Nucleus accumbens (tissue), 56 donors: ENCODE measurements at places on chromosomes 1 and 21.

GRCh38 chr1:226444901-226445300 is 37.0 kb upstream of the PARP1 start:
- no peak for DNase-seq

GRCh38 chr21:46156678-46157077 is 1.3 kb upstream of the FTCD start:
- DNase-seq: no peak

DNA sequence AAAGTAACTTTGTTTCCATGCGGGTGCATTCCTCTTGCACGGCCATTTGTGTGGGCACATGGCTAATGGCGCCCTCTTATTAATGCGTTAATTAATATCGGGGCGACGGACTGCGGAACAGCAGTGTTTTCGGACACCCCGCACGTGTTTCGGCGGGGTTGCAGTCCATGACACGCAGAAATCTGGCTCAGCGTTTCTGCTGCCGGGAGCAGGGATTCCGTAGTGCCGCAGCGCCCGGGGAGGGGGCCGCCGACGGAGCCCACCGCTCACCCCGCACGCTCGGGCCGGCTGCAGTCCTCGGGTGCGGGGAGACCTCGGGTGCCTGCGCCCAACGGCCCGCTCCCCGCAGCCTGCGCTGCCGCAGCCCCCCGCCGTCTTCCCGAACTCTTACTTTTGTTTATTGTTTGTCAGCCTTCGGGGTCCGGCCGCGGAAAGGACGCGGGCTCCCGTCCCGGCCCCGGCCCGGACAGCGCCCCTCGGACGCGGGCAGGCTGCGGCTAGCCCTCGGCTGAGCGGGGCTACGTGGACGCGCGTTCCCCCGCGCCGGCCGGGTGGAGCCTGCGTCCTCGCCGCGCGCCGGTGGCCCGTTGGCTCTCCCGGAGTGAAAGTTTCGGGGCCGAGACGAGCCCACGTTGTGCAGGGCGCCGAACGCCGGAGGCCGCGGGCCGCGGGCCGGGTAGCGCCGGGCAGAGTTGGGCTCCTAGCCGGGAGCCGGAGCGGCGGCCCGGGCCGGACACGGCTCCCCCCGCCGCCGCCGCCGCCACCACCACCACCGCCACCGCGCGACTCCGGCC is 849 bp downstream of the NFIA start:
- no peak for DNase-seq

DNA sequence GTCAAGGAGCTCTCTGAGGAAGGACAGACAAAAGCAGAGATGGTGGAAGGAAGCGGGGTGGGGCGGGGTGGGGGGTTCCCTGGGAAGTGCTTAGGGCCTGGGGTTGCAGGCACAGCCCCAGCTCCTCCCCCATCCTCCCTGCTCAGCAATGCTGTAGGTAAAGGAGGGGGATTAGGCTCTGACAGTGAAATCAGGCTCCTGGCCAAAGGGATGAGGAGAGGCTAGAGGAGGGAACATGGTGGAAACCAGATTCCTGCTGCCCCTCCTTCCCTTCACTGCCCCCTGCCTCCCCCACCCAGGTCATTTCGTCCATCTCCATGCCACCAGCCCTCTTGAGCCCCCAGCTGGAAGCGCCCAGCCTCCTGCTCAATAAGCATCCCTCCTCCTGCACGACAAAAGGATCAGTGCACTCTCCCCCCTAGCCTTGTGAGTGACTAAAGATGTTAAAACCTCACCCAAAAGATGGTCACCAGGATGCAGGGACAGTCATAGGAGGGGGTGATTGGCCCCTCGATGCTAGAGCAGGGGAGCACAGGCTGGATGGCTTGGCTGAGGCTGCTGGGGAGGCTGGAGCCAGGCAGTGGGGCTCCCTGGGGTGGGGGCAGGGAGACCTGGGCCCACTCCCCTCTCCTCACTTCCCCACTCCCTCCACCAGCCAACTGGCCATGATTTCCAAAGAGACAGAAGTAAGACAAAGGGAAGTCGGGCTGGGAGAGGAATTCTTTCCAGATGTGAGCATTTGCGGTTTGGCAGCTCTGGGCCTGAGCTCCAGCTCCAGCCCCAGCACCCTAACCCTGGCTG is 2.2 kb upstream of the CRABP2 start:
- no peak for DNase-seq

GRCh38 chr1:27807385-27807784 is 23.2 kb upstream of the PPP1R8 start:
- DNase-seq: no peak

DNA sequence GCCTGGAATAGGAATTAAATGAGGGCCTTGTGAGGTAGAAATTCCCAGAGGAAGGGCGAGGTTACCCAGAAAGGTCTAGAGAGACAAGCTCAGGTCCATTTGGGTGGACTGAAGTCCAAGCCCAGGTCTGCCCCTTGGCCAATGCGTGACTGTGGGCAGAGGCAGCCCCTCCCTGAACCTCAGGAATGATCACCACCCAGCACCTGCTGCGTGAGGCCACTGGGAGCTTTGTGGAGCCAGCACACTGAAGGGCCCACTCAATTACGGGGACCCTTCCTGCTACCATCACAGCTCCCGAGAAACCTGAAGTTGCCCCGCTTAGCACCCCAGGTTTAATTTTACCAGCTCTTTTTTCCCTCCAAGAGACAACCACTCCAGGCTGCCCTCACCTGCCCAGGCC is 6.5 kb upstream of the MATN1 start:
- no peak for DNase-seq

- no peak for DNase-seq
Measured at GRCh38 chr1:206923009-206923960, 1.5 kb upstream of the FCMR start.

GRCh38 chr1:94120570-94120901 is 412 bp downstream of the ABCA4 start:
- no peak for DNase-seq

GRCh38 chr21:31873696-31874599 is 1.1 kb downstream of the HUNK start:
- no peak for DNase-seq

DNA sequence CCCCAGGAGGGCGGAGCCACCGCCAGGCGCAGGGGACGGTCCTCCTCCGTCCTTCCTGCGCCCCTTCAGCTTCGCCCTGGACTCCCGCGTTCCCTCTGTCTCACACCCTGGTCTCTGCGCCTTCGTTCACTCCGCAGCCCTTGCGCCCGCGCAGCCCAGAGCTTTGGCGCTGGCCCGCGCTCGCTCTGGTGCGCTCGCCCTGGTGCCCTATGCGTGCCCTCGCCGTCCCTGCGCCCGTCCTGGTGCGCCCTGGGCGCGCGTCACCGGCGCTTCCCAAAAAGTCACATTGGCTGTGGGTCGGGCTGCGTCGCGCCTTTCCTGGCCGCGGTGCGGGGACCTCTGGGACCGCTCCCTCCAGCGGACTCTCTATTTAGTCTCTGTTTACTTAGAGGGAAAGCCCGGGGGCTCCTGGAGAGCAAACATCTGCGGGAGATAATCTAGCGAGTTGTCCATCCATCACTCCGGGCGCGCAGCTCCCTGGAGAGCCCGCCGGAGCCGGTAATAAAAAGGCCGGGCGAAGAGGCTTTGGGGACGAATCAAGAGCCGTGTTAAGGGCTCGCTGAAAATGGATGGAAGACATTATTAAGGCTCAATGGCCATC is 178.6 kb downstream of the PRDM16 start:
- no peak for DNase-seq

DNA sequence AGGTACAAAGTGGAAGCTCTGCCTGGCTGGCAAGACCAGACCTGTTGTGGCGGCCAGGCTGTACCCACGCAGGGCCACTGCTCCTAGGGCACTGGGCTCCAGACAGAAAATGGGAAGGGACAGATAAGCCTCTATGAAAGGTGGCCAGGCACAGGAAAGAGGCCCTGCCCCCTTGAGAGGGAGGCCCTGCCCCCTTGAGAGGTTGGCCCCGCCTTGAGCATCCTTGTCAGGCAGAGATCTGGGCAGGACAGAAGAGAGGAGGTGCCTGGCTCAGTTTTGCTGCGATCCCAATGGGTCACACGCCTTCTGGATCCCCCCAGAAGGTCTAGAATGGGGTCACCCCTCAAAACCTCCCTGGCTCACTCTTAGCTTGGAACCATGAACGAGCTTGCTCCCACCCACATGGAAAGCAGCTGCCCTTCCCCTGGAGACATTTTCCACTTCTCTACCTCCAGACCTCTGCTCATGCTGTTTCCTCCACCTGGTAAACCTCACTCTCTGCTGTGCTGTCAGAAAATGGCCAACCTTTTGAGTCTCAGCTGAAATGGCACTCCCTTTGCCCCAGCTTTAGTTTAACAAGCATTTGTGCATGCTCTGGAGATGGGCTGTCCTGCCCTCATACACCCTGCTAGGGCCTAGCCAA is 17.5 kb upstream of the ECE1 start:
- DNase-seq: no peak
